IPS DF 6.9 (cell line): ENCODE measurements at places on chromosomes 11 and 22.

DNA sequence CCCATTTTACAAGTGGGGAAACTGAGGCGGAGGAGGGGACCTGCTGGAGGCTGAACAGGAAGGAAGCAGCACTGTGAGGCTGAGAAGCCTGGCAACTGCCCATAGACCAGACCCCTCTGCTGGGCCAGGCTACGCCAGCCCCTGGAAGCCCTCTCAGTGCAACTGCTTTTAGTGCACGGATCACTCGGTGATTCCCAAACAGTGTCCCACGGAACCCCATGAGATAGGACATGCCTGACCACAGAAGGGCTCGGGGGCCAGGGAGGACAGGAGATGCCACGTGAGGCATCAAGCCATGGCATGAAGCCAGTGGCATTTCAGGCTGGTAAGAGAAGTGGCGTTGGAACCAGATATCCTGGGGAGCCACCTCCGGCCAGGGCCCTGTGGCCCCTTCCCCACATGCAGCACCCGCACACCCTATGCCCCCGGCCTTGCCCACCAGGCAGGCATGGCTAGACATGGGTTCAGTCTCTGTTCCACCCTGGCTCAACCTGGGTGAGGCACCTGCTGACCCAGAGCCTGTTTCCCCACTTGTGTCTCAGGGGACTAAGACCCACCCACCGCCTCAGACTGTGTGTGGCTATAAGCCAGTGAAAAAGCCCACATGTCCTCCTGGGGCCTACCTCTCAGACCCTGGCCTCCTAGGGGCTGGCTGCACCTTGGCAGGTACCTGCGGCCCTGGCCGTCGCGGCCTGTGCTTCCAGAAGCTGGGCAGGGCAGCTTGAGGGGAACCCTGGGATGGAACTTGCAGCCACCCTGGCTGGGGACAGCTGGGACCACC is 84.1 kb downstream of the WNT7B start:
- no peak for DNase-seq

DNA sequence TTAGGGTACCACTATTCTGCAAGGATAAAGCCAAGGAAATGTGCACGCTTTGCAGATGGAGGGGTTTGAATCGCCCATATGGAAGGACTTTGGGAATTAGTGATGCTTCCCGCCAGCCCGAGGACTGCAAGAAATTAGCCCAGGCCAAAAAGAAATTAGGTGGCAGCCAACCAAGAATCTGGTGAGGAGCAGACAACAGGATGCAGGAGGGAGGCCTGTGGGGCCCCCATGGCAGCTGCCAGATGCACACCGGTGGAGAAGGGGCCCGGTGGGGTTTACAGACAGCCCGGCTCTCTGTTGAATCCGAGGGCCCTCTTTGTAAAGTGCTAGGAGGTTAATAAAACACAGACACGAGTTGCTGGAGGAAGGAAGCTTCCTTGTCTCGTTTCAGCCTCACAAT is 73.5 kb downstream of the TIMP3 start:
- DNase-seq, result no peak

DNA sequence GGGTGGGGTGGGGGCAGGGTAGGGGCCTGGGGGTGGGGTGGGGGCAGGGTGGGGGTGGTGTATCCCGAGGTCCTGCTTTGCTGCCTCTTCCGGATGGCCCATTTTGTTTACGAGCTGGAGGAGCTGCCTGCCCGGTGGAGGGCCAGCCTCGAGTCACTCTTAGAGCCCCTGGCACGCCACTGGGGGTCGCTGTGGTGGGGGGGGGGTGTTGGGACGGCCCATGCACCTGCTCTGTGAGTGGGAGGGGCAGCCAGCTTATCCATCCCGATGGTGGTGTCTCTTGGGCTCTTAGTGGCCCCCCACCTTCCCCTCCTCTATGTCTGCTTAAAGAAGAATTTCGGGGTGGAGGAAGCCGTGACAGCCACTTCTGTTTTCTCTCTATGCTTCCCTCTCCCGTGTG is 24.6 kb downstream of the MRGPRD start:
- no peak for DNase-seq

- DNase-seq, result no peak
Observed at GRCh38 chr22:23424031-23424430, 156.1 kb downstream of the IGLL1 start.

GRCh38 chr11:5922749-5923426 is 19.2 kb upstream of the OR56A3 start:
- no peak for DNase-seq

GRCh38 chr11:102874852-102875251 is at the start of gene MMP12:
TSS of gene MMP12 (minus strand) at chr11:102874982. CDS start at chr11:102874937, 45 bp downstream.
- no peak for DNase-seq

DNA sequence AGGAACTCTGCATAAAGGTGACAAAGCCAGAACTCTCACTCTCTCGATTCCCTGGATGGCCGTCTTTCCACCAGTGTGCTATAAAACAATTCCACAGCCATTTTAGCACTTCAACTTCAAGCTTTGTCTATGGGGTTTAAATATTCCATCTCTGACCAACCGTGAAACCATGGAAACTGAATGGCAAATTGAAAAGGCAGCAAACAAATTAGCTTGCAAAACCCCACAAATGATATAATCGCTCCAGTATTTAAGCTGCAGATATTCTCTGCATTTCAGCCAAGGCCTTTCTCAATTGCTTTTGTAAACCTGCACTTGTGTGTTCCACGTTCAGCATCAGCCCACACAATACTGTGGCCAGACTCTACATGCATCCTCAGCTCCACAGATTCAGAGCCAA is 131.7 kb upstream of the ISX start:
- no peak for DNase-seq

GRCh38 chr11:73215191-73216134 is 2.6 kb upstream of the P2RY2 start:
- no peak for DNase-seq

DNA sequence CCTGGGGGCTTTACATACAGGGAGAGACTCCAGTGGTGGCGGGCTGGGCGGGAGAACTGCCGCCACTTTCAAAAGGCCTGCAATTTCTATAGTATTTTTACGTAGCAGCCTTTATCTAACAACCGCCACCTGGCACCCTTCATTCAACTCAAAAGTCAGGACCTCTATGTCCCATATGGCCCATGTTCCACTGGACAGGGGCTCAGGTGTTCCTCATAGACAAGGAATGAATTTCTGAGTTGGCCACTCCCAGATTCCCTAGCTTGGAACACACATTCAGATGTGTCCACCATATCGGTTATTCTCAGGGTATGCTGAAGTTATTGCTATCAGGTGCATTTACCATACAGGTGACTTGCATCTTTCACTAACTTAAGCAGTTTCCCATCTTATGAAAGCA is 29.9 kb downstream of the RNF169 start:
- no peak for DNase-seq

- peak; percentile 63 for DNase-seq
Observed at GRCh38 chr22:40036591-40037225, 42.0 kb downstream of the FAM83F start.

DNA sequence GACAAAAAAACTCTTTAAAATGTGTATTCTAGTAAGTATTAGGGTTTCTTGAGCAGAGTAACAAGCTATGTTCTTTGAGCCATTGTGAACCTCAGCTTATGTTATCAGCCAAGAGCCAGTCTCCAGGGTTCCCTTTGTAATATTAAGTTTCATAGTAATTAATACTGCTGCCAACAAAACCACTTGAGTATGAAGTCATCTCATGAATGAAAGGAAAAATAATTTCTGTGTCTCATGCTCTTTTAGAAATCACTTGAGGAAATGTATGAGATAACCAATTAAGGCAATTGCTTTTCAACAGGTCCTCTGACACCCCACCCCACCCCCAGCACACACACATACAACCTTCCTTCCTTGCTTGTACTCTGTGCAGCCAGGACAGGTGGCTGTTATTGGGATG is 59.9 kb downstream of the BBOX1 start:
- no peak for DNase-seq

- DNase-seq, result no peak
Observed at GRCh38 chr11:3213659-3214419, 4.8 kb downstream of the MRGPRG start.

DNA sequence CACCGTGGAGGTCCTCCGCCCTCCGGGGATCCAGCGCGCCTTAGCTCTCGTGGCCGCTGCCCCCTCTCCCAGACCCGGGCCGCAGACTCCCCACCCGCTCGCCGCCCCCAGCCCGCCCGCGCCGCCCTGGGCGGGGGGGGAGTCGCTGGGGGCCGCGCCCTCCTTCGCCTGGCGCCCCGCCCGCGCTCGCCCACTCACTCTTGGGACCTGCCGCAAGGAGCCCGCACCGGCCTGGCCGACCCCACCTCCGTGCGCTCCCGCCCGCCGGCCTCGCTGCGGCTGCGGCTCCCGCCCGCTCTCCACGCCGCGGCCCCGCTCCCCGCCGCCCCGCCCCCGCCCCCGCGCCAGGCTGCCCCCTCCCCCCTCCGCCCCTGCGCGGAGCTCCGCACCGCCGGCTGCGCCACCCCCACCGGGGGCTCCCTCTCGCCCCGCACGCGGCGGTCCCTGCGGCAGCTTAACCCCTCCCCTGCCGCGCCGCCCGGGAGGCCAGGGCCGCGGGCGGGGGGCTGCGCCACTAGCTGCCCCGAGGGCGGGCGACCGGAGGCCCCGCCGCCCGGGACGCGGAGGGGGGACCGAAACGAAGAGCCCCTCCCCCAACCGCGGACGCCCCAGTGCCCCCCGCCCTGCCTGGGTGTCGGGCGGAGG is 724 bp upstream of the RASGRP2 start:
- DNase-seq, result no peak

DNA sequence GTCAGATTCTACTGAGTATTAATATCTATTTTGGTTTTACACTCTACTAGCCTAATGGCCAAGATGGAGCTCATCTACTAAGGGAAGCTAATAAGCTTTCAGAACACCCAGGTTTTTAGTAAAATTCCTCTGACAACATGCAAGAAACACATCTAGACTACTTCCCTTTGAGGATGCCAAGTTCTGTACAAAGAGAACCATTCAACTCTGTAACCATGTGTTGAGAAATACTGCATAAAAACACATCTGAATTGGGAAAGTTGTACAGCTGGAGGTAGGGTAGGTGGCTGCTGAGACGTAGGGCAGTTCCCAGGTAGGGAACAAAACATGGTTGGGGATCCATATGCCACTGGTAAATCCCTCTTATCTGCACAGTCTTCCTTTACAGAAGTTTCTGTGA is 66.2 kb downstream of the SC5D start:
- no peak for DNase-seq

DNA sequence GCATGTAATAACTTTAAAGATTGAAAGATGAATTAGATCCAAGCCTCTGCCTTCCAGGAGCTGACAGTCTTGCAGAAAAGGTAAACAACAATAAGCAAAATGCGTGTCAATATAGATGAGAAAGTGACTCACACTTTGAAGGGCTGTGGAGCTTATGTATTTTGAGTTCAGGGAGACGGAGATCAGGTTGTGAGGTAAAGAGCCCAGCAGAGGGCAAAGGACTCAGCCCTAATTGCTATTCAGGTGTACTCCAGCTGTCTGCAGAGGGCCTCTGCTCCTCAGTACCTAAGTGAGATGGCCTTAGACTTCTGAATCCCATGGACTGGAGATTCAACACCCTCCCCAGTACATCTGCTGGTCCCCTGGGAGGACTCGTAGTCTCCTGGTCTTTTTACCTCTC is 22.9 kb upstream of the CTR9 start:
- DNase-seq, result no peak

DNA sequence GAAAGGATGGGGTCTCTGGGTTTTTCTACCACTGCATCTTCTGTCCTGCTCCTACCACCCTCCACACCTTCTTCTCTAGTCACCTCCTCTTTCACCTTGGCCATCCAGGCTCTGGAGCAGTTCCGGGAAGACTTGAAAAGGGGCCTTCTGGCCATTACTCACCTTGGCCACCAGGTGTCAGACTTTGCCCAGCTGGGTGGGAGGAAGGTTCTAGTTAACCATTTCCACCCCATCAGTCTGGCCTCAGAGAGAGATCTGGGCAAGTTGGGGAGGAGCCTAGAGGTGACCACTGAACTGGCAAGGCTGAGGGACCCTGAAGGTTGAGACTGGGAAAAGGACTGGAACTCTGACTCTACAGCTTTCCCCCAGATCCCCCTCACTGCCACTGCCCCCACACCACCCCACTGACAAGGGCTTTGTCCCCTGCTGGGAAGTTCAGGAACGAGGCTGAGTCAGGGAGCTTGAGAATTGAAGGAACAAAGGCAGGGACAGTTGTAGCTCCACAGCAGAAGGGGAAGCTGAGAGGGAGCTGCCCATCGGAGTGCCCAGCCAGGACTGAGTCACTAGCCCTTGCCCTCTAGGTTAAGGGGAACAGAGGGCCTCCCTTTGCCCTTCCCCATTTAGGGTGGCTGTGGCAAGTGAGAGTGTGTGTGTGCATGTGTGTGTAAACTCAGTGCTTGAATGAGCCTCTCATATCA is 3.7 kb upstream of the POLD4 start:
- DNase-seq, result no peak

DNA sequence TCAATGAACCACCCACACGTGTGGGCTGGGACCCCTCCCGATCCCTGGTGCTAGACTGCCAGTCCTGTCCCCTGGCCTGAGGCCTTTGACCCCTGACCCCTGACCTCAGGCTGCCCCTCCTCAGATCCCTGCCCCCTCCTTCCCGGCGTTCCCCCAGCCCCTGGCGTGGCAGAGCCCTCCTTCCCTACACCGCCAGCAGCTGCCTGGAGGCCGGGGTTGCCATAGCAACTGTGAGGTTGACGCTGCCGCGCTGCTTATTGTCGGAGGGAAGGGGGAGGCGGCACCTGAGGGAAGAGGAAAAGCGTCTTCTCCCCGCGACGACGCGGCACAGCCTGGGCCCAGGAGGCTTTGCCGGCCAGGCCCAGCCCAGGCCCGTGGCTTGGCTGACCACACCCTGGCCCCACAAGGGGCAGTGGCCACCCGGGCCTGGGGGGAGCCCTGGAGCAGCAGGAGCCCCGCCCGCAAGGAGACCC is 32.6 kb downstream of the SHANK3 start:
- peak; percentile 54 for DNase-seq

- no peak for DNase-seq
Observed at GRCh38 chr11:133600786-133601185, 68.5 kb upstream of the OPCML start.

GRCh38 chr22:32558681-32559355 is 84.2 kb downstream of the FBXO7 start:
- DNase-seq, result no peak

GRCh38 chr11:2929950-2930703 is 907 bp upstream of the PHLDA2 start:
- no peak for DNase-seq

DNA sequence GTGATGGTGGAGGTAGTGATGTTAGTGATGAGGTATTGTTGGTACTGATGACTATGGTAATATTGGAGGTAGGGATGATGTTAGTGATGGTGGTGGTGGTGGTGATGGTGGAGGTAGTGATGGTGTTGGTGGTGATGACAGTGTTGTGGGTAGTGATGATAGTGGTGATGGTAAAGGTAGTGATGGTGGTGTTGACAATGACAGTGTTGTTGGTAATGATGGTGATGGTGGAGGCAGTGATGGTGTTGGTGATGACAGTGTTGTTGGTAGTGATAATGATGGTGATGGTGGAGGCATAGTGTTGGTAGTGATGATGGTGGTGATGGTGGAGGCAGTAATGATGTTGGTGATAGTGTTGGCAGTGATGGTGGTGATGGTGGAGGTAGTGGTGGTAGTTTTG is 65.1 kb downstream of the MYO7A start:
- no peak for DNase-seq

GRCh38 chr11:133952199-133953190 is 4.3 kb downstream of the IGSF9B start:
- DNase-seq, result no peak

- no peak for DNase-seq
Observed at GRCh38 chr11:58039589-58039988, 8.8 kb downstream of the OR6Q1 start.
